ENCODE measurements at places on chromosomes 6 and 20. TPM values are rescaled to one million over a fixed set of nuclear protein-coding genes. Genes with fewer than 3 reads are reported as not detected.

Gene SIRPD
- total RNA-seq = not detected

Gene ZBTB9
- total RNA-seq = 5.6 TPM

Gene RSPO3
- total RNA-seq = not detected

Gene MDFI
- total RNA-seq = not detected
